Neural crest cell (in vitro differentiated cells): ENCODE measurements at places on chromosomes 5 and 9. TPM values are rescaled to one million over a fixed set of nuclear protein-coding genes. Genes with fewer than 3 reads are reported as not detected.

The BTF3 gene
- total RNA-seq, result 589 and 641 TPM in 2 replicates

DNA sequence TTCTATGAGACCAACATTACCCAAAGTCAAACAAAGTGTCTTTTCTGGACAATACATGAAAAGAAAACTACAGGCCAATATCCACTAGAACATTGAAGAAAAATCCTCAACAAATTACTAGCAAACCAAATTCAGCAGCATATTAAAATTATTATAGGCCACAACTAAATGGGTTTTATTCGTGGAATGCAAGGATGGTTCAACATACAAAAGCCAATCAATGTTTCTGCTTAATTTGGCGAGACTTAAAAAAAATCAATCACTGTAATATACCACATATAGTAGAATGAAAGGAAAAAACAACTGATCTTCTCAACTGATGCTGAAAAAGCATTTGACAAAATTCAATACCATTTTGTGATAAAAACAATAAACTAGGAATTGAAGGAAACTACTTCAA, 51.8 kb upstream of the FNIP1 start:
- no peak for DNase-seq

- no peak for DNase-seq
Observed at GRCh38 chr5:177472460-177473442, 683 bp downstream of the DBN1 start.

The EGFLAM gene
- 9.1 and 10.3 TPM in 2 replicates for total RNA-seq

DNA sequence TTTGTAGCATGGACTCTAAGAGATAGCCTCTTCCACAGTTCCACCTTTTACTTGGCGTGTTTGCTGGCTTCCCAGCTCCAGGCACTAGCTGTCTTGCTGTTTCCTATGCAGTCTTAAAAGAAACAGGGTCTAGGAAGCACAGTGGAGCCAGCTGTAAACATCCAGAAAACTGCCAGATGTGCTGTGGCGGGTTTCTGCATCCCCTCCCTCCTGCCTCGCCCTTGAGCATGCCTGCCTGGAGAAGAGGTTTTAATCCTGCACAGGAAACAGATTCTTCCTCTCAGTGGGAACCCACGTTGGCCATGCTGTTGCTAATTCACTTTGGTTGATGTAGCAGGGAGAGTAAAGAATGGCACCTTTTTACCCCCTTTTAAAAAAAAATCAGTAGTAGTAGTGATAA, 121.3 kb downstream of the RPS23 start:
- DNase-seq, result no peak

DNA sequence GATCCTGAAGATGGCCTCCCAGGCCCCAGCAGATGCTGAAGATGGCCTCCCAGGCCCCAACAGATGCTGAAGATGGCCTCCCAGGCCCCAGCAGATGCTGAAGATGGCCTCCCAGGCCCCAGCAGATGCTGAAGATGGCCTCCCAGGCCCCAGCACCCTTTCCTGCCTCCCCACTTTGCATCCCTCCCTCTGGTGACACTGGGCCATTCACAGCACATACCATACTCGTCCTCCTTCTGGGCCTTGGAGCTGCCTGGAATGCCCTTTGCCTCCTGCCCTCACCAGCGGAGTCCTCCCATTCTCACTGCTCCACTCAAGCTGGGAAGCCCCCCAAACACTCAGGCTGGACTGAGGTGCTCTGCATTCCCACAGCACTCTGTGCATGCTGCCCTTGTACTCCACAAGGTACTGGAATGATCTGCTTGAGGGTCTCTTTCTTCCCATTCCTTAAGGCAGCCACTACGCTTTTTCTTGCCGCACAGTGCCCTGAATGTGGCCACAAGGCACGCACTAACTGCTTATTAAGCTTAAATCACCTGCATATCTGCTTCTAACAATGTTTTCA, 550.0 kb downstream of the BNC2 start:
- no peak for DNase-seq

The RIC1 gene
- 21.6 and 22.4 TPM in 2 replicates for total RNA-seq

DNA sequence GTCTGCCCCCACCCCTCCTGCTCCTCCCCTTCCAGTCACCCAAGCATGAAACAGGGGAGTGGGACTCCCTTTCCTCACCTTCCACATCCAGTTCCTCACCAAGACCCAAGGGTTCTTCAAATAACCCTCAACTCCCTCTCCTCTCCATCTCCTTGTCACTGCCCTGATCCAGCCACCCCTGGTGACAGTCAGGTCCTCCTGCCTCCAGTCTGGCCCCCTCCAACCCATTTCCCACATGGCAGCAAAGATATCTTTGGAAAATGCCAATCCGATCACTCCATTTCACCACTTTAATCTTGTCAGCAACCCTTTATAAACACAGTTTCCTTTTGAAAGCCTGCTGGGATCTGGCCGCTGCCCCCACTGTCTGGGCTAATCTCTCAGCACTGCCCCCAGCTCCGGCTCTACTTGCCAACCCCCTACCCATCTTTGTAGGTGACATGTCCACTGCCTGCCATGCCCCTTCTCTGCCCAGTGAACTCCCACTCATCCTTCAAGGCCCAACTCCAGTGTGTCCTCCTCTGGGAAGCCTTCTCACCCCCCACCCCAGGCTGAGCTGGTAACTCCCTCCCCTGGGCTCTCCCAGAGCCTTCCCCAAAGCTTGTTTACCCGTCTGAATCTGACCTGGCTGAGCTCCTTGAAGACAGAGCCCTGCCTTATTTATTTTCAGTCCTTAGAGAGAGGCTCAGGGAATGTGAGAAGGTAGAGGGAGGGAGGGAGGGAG, 781 bp upstream of the MYOZ3 start:
- no peak for DNase-seq

DNA sequence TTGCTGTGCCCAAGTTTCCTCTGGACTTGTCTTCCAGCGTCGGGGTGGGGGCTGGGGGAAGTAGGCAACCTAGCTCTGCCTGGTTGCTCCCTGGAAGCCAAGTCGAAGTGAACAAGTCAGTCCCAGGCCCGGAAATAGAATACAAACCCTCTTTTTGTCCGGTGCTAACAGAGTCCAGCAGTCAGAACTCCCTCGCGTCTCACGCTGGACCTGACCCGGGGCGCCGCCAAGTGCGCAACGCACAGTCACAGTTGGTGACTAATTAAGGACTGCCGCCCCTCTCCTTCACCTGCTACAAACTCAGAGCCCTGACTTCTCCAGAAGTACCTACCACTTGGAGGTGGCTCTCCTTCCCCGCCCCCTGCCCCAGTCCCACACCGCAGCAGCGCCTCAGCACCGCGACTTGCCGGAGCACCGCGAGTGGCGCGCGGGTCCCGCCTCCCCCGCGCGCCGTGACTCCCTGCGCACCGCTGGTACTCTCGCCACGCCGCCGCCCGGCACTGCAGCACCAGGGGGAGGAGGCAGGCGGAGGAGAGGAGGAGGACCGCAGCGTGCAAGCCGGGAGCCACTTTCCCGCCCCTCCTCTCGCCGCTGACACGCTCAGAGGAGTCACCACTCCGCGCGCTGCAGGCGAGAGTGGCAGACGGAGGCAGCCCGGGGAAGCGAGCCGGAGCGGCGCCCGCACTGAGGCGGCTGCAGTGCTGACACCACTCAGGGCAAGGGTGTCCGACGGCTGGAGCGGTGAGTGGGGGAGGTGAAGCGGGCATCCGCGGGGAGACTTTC, at the start of gene SV2C:
Gene SV2C, plus strand, starts transcription at position 612 of the 783 bp plus-strand sequence. CDS start 48,368 bp downstream, outside the sequence.
- peak; percentile 43 for DNase-seq

The TAF11L10 gene
- not detected in 2 replicates for total RNA-seq

The FAM153A gene
- total RNA-seq, result not detected in 2 replicates

- no peak for DNase-seq
Observed at GRCh38 chr9:115739096-115739875, 414.3 kb upstream of the PAPPA start.
